ENCODE measurements at places on chromosomes 3 and 15.

DNA sequence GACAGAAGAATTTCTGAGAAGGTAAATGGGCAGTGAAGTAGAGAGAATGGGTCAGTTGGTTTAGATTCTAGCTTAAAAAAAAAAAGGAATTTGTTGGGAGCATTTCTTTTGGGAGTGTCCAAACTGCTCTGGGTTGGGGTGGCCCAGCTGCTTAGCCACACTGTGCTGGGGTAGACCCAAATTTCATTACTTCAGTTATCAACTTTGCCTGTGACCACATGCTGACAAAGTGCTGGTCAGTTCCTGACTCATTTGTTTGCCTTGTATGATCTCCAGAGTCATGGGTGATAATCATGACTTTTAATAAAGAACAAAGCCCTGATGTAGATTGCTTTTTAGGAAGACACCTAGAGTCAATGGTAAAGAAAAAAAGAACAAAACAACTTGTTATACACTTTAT, 121.5 kb upstream of the FGF7 start:
- DNase-seq: no peak

- no peak for DNase-seq
Measured at GRCh38 chr3:49161808-49162530, 4.2 kb downstream of the CCDC71 start.

DNA sequence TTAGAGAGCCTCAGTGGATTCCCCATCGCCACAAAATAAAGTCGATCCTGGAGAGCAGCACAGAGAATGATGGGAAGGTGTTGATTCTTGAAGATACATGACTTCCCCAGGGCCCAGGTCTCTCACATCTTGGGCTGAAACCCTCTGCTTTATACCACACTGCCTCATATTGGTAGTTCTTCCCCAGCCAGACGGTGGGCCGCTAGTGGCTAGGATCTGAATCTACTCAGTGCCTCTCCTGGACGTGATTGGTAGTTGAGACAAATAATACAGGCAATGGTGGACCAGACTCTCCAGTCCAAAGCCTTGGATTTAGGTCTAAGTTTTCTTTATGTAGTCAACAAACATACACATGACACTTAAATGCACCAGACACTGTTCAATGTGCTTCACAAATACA, 49.7 kb downstream of the RAB11A start:
- no peak for DNase-seq

DNA sequence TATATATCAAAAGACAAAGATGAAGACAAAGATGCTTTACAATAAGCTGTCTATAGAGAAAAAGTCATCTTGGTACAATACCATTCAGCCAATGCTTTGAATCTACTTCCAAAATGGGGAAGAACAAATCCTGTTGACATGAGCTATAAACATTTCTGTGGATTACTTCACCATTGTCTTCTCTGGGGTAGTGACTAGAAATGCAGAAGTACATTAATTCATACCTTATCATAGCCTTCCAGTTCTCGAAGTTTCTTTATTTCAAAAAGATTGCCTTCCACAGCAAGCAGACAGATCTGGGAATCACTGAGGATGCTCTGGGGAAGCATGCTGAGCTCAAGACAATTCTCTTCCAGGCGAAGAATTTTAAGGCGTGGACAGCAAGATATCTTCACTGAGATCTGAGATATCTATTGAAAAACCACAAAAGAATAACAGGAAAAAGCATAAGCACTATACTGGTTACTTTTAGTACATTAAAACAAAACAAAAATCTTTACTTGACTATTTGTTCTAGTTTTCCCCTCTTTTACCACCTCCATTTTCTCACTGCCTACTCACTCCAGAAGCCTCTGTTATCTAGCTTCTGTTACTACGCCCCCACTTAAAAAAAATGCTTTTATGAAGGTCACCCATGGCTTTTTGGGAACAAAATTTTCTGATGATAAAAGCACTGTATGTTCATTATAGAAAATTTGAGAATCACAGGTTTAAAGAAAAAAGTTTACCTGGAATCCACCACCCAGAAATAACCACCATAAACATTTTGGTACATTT, 3.6 kb downstream of the LRRC57 start:
- DNase-seq: no peak

GRCh38 chr3:71395927-71396695, 187.4 kb downstream of the FOXP1 start:
- no peak for DNase-seq

GRCh38 chr3:174397848-174398247, 461.3 kb upstream of the NAALADL2 start:
- no peak for DNase-seq

GRCh38 chr3:187629711-187630110, 40.5 kb downstream of the SST start:
- DNase-seq: no peak

GRCh38 chr3:69932501-69932900, 67.0 kb upstream of the SAMMSON start:
- no peak for DNase-seq

DNA sequence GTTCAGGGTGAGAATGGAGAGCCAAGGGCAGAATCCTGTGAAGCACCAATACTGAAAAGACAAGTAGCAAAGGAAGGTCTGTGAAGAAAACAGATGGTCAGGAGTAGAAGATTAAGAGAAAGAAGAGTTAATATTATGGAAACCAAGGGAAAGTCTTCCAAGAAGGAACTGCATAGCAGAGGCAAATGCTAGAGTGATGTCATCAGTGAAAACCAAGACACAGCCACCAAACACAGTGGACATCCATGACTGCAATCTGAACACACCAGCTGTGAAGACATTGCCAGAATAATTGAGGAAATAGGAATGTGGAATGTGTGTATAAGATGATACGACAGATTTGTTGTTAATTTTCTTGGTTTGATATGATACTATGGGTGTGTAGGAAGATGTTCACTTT, 26.8 kb upstream of the ZBTB38 start:
- DNase-seq: no peak

DNA sequence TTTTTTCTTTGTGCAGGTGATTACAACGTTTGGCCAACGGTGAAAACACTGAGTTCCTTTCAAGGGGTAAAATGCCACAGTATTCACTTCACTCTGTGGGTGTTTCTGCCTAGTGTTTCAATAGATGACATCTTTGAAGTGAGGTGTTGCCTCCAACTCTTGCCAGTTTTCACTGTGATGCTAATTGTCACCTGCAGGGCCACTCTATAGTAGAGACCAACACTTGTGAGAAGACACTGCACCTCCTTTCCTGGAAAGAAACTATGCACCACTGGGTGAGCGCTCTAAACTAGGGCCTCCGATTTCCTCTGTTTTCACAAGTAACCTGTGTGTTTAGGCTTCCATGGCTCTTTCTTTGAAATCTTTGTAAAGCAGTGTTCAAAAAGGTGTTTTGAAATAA, 98.3 kb downstream of the THRB start:
- DNase-seq: no peak

- DNase-seq: no peak
Measured at GRCh38 chr3:139377378-139377777, 12.1 kb downstream of the COPB2 start.

DNA sequence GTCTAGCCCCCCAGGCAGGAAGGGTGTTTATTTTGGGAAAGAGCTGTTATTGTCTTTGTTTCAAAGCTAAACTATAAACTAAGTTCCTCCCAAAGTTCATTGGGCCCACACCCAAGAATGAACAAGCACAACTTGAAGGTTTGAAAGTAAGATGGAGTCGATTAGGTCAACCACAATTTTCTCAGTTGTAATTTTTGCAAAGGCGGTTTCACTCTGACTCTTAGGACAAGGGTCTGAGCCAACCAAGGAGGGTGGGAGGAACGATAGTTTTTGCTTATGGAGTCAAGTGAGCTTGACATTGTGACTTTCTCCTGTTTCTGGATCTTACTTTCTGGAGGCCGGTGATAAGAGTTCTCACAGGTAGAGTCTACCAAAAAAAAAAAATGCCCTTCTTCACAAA, 5.8 kb upstream of the ZNF770 start:
- no peak for DNase-seq

GRCh38 chr15:77630956-77631744, 1.6 kb downstream of the LINGO1 start:
- DNase-seq: no peak

DNA sequence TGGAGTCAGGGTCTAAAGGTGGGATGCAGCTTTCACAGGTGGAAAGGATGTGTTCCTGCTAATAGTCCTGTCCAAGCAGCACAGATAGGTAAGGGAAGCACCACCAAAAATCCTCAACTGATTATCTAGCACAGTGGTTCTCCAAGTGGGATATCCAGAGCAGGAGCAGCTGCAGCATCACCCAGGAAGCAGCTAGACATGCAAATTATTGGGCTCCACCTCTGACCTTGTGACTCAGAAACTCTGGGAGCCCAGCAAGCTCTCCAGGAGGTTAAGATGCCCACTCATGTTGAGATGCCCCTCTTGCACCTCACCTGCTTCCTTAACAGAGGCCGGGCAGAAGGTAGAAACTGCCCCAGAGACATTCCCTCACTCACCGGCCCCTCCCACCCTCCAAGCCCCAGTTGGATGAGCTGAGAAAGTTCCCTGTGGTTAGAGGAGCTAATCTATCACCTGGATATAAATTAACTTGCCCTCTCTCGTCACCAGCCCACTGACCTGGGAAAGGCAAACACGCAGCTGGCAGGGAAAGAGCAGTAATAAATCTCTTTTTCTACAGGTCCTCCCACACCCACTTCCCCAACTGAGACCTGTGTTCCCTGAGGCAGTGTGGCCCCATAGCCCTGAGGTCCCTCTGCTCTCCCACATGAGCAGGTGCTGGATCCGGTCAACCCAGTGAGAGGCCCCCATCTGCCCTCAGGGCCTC, 39.3 kb downstream of the ADCY5 start:
- DNase-seq: no peak

GRCh38 chr3:17179381-17180205, 294.8 kb downstream of the PLCL2 start:
- no peak for DNase-seq

- DNase-seq: no peak
Measured at GRCh38 chr3:17233398-17233800, 348.6 kb downstream of the PLCL2 start.

DNA sequence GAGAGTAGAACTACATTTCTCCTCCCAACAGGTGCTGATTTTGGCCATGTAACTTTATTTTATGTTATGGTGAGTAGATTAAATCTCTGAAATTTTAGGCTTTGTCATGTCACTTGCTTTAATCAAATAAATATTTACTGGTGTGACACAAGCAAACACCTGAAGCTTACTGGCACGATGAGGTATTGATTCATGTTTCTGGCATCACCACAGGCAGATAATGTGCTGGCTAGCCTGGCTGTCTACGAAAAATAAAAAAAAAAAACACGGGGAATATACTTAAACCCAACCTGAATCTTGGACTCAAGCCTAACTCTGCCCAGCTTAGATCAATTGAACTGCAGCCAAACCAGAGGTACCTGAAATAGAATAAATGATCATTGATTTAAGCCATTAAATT, 65.6 kb upstream of the CADM2 start:
- DNase-seq: no peak

DNA sequence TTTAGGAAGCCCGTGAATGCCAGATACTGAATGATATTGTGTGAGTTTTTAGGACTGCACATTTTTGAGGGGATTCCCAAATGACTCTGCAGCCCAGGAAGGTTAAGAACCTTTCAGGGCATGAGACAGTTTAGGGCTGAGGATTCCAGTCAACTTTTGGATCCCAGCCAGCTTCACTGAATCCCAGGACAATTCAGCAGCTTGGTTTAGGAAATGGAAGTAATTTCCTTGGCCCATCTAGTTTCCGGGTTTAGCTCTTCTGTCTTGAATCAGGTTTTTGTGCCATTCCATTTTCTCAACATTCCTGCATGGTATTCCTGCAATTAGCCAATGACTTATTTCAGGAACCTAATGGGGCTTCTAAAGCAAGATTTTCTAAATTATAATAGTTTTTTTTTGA, 253.9 kb downstream of the LSAMP start:
- no peak for DNase-seq

DNA sequence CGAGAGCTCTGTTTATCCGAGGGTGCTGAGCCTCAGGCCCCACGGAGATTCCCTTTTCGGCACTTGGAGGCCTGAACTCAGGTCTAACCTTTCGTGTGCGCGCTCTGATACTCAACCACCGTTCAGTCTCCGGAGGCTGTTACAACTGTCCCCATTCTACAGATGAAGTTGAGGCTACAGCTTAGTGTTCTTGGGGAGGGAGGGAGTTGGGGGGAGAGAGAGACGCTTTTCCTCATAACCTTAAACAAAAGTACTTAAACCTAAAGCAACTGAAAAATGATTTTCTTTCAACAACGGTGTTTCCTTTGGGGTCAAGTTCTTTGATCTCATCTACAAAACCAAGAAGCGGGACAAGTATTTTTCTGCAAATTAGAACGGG, 952 bp upstream of the CHST2 start:
- no peak for DNase-seq

DNA sequence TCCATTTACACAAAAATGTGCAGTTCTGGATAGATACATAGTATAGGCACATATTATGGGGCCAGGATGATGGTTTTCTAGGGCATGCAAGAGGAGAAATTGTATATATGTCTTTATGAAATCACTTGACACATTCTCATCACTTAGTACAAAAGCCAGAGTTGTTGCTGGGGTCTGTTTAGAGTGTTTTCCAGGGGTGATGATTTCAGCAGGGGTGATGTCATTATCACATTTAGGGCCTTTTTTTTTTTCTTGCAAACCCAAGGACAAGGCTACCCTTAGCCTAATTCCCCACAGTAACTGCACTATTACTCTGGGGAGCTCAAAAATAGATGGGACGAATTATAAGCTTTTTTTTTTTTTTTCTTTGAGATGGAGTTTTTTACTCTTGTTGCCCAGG, 3.6 kb downstream of the ZNF589 start:
- no peak for DNase-seq

DNA sequence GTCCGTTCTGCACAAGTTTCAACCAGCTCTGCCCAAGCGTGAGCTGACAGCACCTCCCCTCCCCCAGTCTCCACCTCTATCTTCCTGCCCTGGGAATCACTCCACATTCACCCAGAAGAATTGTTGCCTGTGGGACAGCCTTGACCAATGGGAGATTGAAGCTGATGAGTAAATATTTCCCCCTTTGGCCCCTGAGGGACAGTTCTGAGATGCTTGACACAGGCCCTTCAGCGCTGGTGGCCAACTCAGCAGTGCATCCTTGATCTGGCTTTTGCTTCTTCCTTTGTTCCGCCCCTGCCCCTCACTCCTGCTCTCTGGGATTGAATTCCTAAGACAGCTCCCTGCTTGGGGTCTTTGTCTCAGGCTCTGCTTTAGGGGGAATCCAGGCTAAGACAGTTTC, 13.1 kb upstream of the SKIC8 start:
- DNase-seq: no peak

- no peak for DNase-seq
Measured at GRCh38 chr15:86872782-86873181, 793.1 kb downstream of the AGBL1 start.

GRCh38 chr15:41603941-41604911, 45.2 kb downstream of the TYRO3 start:
- peak; percentile 69 for DNase-seq

DNA sequence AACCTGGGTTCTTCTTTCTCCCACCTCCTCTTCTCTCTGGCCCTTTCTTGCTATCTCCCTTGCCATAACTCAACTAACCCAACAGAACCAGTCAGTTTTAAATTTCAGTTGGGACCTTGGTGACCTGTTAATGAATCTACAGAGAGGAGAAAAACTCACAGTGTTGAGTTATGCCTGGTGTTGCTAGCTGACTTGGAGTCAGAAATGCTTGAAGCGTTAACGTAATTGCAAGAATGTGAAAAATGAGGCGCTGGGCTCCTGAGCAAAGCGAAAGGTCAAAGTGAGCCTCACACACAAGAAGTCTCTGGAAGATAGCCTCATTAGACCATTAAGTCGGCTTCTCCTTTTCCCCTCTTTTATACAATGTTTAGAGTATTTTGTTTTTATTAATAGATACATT, 18.4 kb downstream of the MEIS2 start:
- no peak for DNase-seq
